Caco-2 (cell line): ENCODE measurements at places on chromosomes 2 and 18. TPM values are rescaled to one million over a fixed set of nuclear protein-coding genes. Genes with fewer than 3 reads are reported as not detected.
A peak's percentile ranks its signal among the peaks of the same experiment; 100 is the strongest.

- H3K4me1 ChIP-seq, result no peaks in the 10 kb centered on the region
- H3K27ac ChIP-seq, result no peak overlapping the region
- H3K4me3 ChIP-seq, result no peak overlapping the region
- no peaks in the 10 kb centered on the region for H3K36me3 ChIP-seq
- no peaks in the 10 kb centered on the region for H3K27me3 ChIP-seq
- DNase-seq, result no peak
These were observed 897.9 kb upstream of the CNTNAP5 start for GRCh38 chr2:123127236-123127635.

- DNase-seq, result no peak
- no peaks in the 10 kb centered on the region for H3K27me3 ChIP-seq
- H3K36me3 ChIP-seq, result no peaks in the 10 kb centered on the region
- no peaks in the 10 kb centered on the region for H3K4me1 ChIP-seq
- no peak overlapping the region for H3K4me3 ChIP-seq
These were observed 1.8 kb downstream of the THNSL2 start for GRCh38 chr2:88171966-88172365.

GRCh38 chr18:23101861-23102432 is 33.3 kb upstream of the CABLES1 start:
- peak overlapping the region; percentile 99 for H3K27ac ChIP-seq
- H3K27me3 ChIP-seq, result no peaks in the 10 kb centered on the region
- no peak overlapping the region for H3K4me3 ChIP-seq
- no peaks in the 10 kb centered on the region; the same call in 1 of the 2 replicates for H3K36me3 ChIP-seq

DNA sequence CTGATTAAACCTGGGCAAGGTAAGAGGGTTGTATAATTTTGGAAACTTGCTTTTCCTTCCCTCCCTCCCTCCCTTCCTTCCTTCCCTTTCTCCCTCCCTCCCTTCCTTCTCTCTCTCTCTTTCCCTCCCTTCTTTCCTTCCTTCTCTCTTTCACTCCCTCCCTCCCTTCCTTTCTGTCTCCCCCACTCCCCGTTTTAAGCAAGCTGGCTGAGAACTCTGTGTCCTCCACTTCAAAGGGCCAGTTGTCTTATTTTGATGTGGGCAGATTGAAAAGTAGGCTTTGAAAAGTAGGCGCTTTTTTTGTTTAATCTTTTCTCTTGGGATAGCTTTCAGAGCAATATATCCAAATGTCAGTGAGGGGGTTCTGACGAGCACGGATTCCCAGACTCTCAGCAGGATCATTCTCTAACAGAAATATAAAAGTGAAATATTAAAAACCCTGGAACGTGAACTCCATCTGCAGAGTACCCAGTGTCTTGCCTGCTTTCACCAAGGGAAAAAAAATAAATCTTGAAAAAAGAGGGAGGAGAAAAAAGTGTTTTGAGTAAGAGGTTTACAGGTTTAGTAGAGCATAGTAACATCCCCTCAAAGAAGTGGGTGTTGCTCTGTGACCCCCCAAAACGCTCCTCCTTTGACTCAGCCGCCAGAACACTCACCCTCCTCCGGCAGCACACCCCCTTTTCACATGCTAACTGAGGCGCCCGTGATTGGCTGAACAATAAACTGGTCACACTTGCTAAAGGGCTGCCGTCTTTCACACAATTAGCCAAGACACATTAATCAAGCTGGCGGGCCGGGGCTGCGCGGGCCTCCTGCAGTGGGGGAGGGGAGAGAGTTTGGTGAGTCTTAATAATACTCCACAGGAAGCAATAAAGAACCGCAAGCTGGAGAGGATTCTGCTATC is 52.2 kb downstream of the CDK15 start:
- H3K27me3 ChIP-seq, result no peaks in the 10 kb centered on the region
- H3K36me3 ChIP-seq, result no peaks in the 10 kb centered on the region
- H3K27ac ChIP-seq, result no peak overlapping the region
- no peak for DNase-seq
- H3K4me1 ChIP-seq, result no peaks in the 10 kb centered on the region

GRCh38 chr18:49207361-49207760 is 253.1 kb downstream of the DYM start:
- H3K27me3 ChIP-seq, result no peaks in the 10 kb centered on the region
- no peak for DNase-seq
- H3K27ac ChIP-seq, result no peak overlapping the region
- H3K36me3 ChIP-seq, result no peaks in the 10 kb centered on the region
- H3K4me1 ChIP-seq, result no peaks in the 10 kb centered on the region

- H3K27me3 ChIP-seq, result no peaks in the 10 kb centered on the region
- no peak overlapping the region for H3K4me3 ChIP-seq
- H3K27ac ChIP-seq, result no peak overlapping the region
- H3K36me3 ChIP-seq, result no peaks in the 10 kb centered on the region
- no peak for DNase-seq
- no peaks in the 10 kb centered on the region for H3K4me1 ChIP-seq
These were observed 21.9 kb downstream of the ITM2C start for GRCh38 chr2:230886671-230887071.

DNA sequence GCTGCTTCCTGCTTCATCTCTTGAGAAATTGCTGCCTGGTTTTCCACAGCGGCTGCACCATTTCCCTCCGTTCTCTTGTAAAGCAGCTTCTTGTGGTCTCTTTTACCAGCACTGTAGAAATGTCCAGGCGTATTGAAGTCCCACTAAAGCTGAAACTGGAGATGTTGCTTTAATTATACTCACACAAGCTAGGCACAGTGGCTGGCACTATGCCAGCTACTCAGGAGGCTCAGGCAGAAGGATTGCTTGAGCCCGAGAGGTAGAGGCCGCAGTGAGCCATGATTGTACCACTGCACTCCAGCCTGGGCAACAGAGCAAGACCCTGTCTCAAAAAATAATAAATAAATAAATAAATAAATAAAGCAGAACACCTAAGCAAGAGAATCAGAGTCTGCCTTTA is 19.2 kb upstream of the ATP9B start:
- H3K27me3 ChIP-seq, result no peaks in the 10 kb centered on the region
- H3K27ac ChIP-seq, result no peak overlapping the region
- no peak overlapping the region for H3K4me3 ChIP-seq
- DNase-seq, result no peak

Gene CRYBA2
- total RNA-seq, result 0.59 TPM in 1 of 2 replicates, not detected in the other

DNA sequence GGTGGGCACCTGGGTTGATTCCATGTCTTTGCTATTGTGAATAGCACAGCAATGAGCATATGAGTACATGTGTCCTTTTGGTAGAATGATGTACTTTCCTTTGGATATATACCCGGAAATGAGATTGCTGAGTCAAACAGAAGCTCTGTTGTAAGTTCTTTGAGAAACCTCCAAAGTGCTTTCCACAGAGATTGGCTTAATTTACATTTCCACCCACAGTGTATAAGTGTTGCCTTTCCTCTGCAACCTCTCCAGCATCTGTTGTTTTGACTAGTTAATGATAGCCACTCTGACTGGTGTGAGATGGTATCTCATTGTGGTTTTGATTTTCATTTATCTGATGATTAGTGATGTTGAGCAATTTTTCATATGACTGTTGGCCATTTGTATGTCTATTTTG is 194.8 kb downstream of the ZNF804A start:
- no peaks in the 10 kb centered on the region for H3K27me3 ChIP-seq
- no peaks in the 10 kb centered on the region for H3K36me3 ChIP-seq

GRCh38 chr2:108534584-108535356 is 500 bp downstream of the LIMS1 start:
- peaks cover 45% of the 10 kb centered on the region for H3K4me1 ChIP-seq
- H3K27me3 ChIP-seq, result no peaks in the 10 kb centered on the region
- no peaks in the 10 kb centered on the region for H3K36me3 ChIP-seq

GRCh38 chr2:207792244-207792785 is 22.6 kb upstream of the FZD5 start:
- no peak overlapping the region for H3K4me3 ChIP-seq
- peaks cover 44% of the 10 kb centered on the region for H3K4me1 ChIP-seq
- peak overlapping the region; percentile 93 for H3K27ac ChIP-seq
- H3K36me3 ChIP-seq, result no peaks in the 10 kb centered on the region

DNA sequence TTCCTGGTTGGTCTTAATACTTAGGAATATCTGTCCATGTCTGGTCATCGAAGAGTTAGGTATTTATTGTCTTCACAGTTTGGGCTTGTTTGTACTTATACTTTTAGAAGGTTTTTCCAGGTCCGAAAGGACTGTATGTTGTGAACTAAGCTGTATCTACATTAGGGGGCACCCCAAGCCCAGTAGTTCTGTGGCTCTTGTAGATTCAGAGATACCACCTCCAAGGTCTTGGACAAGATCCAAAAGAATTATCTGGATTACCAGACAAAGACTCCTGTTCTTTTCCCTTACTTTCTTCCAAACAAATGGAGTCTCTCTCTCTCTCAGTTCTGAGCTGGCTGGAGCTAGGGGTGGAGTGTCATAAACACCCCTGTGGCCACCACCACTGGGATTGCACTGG is 328.7 kb downstream of the ZNF804A start:
- H3K36me3 ChIP-seq, result no peaks in the 10 kb centered on the region
- H3K27ac ChIP-seq, result no peak overlapping the region
- no peak for DNase-seq
- no peaks in the 10 kb centered on the region for H3K27me3 ChIP-seq
- no peaks in the 10 kb centered on the region for H3K4me1 ChIP-seq
- no peak overlapping the region for H3K4me3 ChIP-seq

DNA sequence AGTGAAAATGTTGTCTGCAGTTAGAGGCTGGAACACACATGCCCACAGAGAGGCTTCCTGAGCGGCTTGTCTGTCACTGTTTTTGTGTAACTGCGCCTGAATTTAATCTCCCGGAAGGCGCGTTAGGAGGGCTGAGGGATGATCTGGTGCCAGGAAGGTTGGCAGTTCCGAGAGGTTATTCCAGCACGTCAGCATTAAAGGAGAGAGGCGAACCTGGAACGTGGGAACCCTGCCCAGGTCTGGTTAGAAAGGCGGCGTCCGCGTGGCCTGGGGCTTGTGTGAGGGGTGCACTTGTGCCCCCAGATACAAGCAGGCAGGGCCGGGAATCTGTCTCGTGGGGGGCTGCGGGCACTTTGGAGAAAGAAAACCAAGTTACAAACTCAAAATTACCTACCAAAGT is 75.3 kb downstream of the NFATC1 start:
- no peak for DNase-seq
- H3K4me1 ChIP-seq, result no peaks in the 10 kb centered on the region
- H3K36me3 ChIP-seq, result no peaks in the 10 kb centered on the region

Gene KIF5C
- 1.1 and 1.5 TPM in 2 replicates for total RNA-seq

DNA sequence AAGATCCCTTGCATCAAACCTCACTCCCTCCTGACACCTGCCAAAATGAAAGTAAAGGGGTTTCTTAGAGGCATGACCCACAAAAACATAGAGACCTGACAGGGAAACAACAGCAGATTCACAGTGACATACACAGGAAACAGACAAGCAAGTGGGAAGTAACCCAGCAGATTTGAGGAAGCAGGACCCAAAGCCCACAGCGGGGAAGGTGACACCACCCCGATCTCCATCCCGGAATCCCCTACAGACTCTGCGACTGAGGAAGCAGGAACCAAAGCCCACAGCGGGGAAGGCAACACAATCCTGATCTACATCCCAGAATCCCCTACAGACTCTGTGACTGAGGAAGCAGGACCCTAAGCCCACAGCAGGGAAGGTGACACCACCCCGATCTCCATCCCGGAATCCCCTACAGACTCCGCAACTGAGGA is 21.6 kb downstream of the CIB4 start:
- H3K4me1 ChIP-seq, result peaks cover 9% of the 10 kb centered on the region
- no peak for DNase-seq
- H3K27me3 ChIP-seq, result no peaks in the 10 kb centered on the region
- H3K27ac ChIP-seq, result no peak overlapping the region

Gene NEU4
- total RNA-seq, result 1.5 and 3.9 TPM in 2 replicates

Gene PRKRA
- total RNA-seq, result 58.3 and 60.2 TPM in 2 replicates

Gene SERPINB3
- not detected in 2 replicates for total RNA-seq

DNA sequence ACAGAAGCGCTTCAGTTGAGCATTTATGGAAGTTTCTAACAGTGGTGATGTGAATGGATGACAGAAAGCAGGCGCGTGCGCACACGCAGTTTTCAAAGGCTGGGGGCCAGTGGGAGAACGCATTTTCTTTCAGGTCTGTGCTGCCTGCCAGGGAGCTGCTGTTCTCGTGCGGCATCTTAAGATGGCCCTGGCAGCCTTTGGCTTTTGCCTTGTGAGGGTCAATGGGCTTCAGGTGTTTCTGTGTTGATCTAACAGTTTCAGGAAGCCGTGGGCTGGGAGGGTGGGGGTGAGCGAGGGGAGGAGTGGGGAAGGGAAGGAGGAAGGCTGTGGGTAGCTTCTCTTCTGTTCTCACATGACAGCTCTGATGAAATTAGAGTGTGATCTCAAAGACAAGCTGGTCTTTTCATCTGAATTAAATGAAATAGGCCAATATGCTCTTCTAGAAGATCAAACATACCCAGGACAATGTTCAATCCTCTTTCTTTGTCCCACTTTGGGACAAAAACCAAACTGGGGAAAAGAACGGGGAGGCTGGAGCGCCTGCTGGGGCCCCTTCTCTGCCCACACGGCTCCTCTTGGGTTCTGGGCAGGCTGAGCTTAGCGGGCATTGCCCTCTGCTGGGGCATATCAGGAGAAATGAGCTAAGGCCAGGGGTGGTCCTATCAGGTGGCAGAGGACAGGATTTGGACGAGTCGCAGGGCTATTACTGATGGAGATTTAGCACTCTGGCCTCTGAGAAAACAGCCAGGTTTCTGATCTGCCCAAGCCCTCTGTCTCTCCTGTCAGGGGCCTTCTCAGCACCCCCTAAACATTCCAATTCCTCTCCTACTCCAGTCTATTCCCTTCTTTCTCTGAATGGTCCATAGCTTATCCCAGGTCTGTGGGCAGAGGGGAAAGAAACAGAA is 126.2 kb upstream of the LGALSL start:
- no peaks in the 10 kb centered on the region for H3K27me3 ChIP-seq
- H3K27ac ChIP-seq, result no peak overlapping the region
- no peak for DNase-seq
- no peak overlapping the region for H3K4me3 ChIP-seq
- H3K36me3 ChIP-seq, result no peaks in the 10 kb centered on the region
- peaks cover 9% of the 10 kb centered on the region for H3K4me1 ChIP-seq

DNA sequence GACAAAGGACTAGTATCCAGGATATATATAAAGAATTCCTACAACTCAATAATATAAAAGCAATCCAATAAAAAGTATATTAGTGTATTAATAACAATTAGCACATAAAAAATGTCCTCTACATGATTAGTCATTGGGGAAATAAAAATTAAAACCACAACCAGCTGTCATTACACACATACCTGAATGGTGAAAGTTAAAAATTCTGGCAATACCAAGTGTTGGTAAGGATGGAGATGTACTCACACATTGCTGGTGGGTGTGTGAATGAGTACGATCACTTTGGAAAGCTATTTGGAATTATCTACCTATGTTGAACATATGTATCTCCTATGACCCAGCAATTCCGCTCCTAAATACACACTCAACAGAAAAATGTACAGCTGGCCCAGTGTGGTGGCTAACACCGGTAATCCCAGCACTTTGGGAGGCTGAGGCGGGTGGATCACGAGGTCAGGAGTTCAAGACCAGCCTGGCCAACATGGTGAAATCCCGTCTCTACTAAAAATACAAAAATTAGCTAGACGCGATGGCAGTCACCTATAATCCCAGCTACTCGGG is 14.3 kb upstream of the NOL10 start:
- no peak overlapping the region for H3K4me3 ChIP-seq
- no peaks in the 10 kb centered on the region for H3K27me3 ChIP-seq
- H3K27ac ChIP-seq, result no peak overlapping the region
- no peak for DNase-seq

Gene IL36B
- not detected in 2 replicates for total RNA-seq

GRCh38 chr2:226407135-226407534 is 392.5 kb downstream of the IRS1 start:
- no peak overlapping the region for H3K27ac ChIP-seq
- no peaks in the 10 kb centered on the region for H3K36me3 ChIP-seq
- H3K4me1 ChIP-seq, result peaks cover 14% of the 10 kb centered on the region
- DNase-seq, result no peak

Gene SCYGR1
- total RNA-seq, result not detected in 2 replicates

- no peaks in the 10 kb centered on the region for H3K36me3 ChIP-seq
These were observed 226.0 kb downstream of the KCNJ3 start for GRCh38 chr2:154924531-154924930.
